ENCODE measurements at places on chromosomes 4 and X. TPM values are rescaled to one million over a fixed set of nuclear protein-coding genes. Genes with fewer than 3 reads are reported as not detected.

The SLC6A14 gene
- not detected for total RNA-seq

The GLRA3 gene
- not detected for total RNA-seq

DNA sequence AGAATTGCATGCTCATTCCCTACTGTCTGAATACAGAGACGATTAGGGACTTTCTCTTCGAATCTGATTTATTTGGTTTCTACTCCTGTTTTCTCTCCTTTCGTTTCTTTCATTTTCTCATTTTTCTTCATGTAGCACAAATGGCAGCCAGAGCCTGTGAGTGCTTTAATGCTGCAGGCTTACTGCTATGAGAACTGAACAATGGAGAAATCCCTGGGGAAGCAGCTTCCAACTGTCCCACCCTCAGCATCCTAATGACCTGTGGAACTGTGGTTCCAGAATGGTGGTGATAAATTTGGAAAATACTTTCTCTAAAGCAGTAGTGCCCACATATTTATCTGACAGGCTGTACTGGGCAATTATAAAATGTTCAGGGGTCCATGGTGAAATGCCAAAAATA lies 930.4 kb downstream of the DMD start:
- DNase-seq: no peak
- H3K4me1 ChIP-seq: no peaks in the 10 kb centered on the region
- no peaks in the 10 kb centered on the region for H3K27me3 ChIP-seq
- H3K27ac ChIP-seq: no peak overlapping the region
- no peaks in the 10 kb centered on the region for H3K36me3 ChIP-seq

- no peaks in the 10 kb centered on the region for H3K27me3 ChIP-seq
- no peaks in the 10 kb centered on the region for H3K4me1 ChIP-seq
- H3K36me3 ChIP-seq: no peaks in the 10 kb centered on the region
- DNase-seq: no peak
Measured at GRCh38 chr4:168928875-168929274, 81.2 kb downstream of the CBR4 start.

- no peak for DNase-seq
- H3K4me1 ChIP-seq: no peaks in the 10 kb centered on the region
- no peaks in the 10 kb centered on the region for H3K27me3 ChIP-seq
- H3K36me3 ChIP-seq: no peaks in the 10 kb centered on the region
Measured at GRCh38 chr4:140014284-140014683, 139.7 kb downstream of the MAML3 start.

DNA sequence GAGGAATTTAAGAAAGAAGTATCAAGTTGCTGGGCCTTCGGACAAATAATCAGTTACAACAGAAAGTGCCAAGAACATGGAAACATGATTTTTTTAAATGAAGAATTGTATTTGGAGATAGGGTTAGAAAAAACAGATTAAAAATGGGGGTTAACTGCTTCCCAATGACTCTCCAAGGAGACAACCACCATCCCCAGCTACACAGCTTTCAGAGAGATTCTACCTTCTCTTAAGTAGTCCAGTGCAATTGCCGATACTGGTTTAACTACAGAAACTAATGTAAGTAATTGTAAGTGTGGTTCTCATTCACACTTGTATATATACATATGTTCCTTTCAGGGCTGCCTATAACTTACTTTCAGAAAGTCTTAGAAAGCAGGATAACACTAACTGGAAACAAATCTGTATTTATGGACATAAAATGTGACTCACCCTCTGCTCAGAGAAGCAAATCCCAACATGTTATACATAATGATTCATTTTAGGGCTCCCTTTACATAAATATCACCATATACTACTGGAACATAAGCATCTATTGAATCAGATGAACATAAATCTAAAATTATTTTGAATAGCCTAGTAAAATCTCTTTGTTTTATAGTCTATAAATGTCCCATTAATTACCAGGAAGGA lies 248.9 kb upstream of the UGT8 start:
- no peaks in the 10 kb centered on the region for H3K4me1 ChIP-seq
- DNase-seq: no peak
- no peaks in the 10 kb centered on the region for H3K36me3 ChIP-seq
- H3K4me3 ChIP-seq: no peak overlapping the region
- H3K27me3 ChIP-seq: no peaks in the 10 kb centered on the region

DNA sequence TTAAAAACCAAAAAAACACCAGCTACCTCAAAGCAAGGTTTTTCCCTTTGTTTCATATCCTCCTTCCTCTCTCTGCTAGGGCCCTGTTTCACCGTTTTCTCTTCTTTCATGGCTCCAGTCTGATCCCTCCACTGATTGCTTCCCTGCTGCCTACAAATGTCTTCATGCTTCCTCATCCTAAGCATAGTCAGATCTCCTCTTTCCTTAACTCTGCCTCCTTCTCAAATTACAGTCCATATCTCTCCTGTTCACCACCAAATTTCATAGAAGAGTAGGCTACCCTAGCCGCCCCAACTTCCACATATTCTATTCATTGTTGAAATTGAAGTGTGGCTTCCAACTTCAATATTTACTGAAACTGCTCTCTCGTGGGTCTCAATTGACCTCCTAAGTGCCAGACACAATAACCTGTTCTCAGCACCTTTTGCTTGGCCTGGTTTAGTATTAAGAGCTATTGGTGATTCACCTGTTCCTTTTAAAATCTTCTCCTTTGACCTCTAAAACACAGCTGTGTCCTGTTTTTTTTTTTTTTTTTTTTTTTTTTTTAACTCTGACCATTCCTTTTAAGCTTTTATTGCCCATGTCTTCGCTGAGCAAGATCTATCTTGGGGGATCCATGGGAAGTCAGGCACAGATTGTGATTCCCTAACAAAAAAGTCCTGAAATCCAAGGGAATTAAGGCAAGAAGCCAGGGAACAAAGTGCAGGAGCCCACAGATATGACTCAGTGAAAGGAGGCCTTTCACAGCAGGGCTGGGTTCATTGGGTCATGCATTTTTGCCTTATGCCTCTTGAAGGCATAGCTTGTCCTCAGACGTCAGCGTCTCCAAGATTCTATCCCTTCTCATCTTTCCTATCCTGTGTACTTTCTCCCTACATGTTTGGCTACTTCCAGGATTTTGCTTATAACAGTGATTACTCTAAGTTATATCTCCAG lies 85.4 kb downstream of the RPS3A start:
- H3K36me3 ChIP-seq: no peaks in the 10 kb centered on the region
- no peaks in the 10 kb centered on the region for H3K27me3 ChIP-seq

The ZMAT1 gene
- total RNA-seq: 4.4 TPM

- H3K4me3 ChIP-seq: no peak overlapping the region
- no peak overlapping the region for H3K27ac ChIP-seq
- H3K4me1 ChIP-seq: no peaks in the 10 kb centered on the region
- H3K27me3 ChIP-seq: no peaks in the 10 kb centered on the region
- no peaks in the 10 kb centered on the region for H3K36me3 ChIP-seq
- DNase-seq: no peak
Measured at GRCh38 chr4:53059256-53059655, 197.1 kb downstream of the RASL11B start.

DNA sequence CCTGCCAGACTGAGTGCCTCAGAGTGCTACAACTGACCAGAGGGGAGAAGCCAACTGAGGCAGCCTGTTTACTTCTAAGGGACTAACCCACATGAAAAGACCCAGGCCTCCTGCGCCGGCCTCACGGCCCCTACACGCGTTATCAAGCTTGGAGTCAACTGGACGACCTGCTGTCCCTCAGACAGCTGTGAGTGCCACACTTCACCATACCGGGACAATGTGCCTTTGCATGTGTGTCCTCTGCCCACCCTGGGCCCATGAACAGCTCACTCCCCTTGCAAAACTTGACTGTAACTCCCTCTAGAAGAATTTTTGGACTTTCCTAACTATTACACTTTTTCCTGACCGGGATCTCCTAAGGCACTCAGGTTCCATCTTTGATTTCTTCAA lies 1.8 kb downstream of the NOP14 start:
- H3K27ac ChIP-seq: peak overlapping the region; percentile 28
- DNase-seq: no peak
- H3K36me3 ChIP-seq: peaks cover 18% of the 10 kb centered on the region
- H3K4me1 ChIP-seq: peaks cover 27% of the 10 kb centered on the region

GRCh38 chr4:166594326-166594946 lies 639.9 kb downstream of the SPOCK3 start:
- no peak overlapping the region for H3K4me3 ChIP-seq
- H3K27ac ChIP-seq: no peak overlapping the region
- no peaks in the 10 kb centered on the region for H3K27me3 ChIP-seq
- H3K36me3 ChIP-seq: no peaks in the 10 kb centered on the region
- H3K4me1 ChIP-seq: no peaks in the 10 kb centered on the region

The C4orf50 gene
- total RNA-seq: 0.37 TPM

DNA sequence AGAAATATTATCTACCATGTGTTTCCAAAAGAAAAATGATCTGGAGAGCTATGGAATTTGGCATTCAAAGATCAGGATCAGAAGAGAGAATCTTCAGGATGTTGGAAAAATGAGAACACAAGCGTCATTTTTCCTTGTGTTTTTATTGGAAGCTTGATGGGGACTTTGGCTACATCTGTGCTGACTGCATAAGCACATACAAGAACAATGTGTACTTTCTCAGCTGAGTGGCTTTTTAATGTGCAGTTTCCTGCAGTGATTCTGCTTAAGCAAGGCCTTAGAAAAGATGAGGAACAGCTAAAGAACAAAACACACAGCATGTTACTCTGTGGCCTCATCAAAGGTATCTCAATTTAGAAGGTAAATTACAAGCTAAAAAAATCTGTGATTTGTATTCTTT lies 1039.9 kb downstream of the GLUD2 start:
- no peak overlapping the region for H3K4me3 ChIP-seq
- H3K27me3 ChIP-seq: no peaks in the 10 kb centered on the region
- no peak overlapping the region for H3K27ac ChIP-seq

- H3K36me3 ChIP-seq: no peaks in the 10 kb centered on the region
- no peaks in the 10 kb centered on the region for H3K4me1 ChIP-seq
- no peak overlapping the region for H3K4me3 ChIP-seq
- no peak overlapping the region for H3K27ac ChIP-seq
- no peaks in the 10 kb centered on the region for H3K27me3 ChIP-seq
- DNase-seq: no peak
Measured at GRCh38 chr4:180717451-180718033, 1525.7 kb upstream of the TENM3 start.

DNA sequence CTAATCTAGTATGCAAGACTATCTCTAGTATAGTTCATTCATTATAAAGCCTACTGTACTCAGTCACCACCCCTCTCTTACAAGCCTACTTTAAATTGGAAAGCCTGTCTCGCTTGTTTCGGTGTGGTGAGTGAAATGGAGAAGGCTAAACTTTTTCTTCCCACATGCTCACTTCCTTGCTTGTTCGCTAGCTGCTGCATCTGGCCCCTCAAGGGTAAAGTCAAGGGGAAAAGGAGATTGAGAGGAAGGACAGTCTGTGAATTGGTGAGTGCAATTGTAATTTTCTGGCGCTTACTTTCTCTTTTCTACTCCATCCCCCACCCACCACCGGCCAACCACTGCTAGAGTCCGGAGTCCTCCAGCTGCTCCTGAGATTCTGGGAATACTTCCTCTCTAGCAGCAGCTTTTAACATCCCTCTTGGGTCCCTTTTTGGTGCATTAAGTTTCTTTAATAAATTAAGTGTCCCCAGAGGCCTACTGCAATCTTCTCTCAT lies 12.1 kb upstream of the ARAP2 start:
- peaks cover 40% of the 10 kb centered on the region for H3K4me1 ChIP-seq
- peak overlapping the region; percentile 49 for H3K4me3 ChIP-seq
- H3K27ac ChIP-seq: peak overlapping the region; percentile 25
- H3K36me3 ChIP-seq: no peaks in the 10 kb centered on the region
- DNase-seq: no peak

The BTK gene
- total RNA-seq: 0.60 TPM

The AKAP4 gene
- not detected for total RNA-seq

GRCh38 chr4:39608451-39608850 lies 30.2 kb downstream of the SMIM14 start:
- no peaks in the 10 kb centered on the region for H3K27me3 ChIP-seq
- H3K4me3 ChIP-seq: no peak overlapping the region
- no peaks in the 10 kb centered on the region for H3K36me3 ChIP-seq
- DNase-seq: no peak
- no peak overlapping the region for H3K27ac ChIP-seq

The TMEM192 gene
- total RNA-seq: 20.8 TPM

The ADRA2C gene
- not detected for total RNA-seq

DNA sequence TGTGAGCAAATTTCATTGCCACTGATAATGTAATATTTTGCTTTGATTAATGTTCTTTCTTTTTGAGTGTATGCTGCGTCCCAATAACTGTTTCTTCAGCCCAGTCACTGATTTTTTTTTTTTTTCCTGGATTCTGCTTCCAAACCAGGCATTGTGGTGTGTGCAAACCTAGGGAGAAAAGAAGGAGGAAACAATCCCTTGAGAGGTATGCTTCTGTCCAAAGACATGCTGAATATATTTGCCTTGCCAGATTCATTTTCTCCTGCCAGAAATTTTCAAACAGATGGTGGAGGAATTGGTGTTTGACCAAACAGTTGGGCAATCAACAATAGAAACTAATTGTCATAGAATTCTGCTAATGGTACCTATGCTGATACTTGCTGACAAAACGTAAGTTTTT lies 753.6 kb downstream of the RPA4 start:
- no peak for DNase-seq
- H3K4me1 ChIP-seq: no peaks in the 10 kb centered on the region
- H3K4me3 ChIP-seq: no peak overlapping the region

The NWD2 gene
- not detected for total RNA-seq

DNA sequence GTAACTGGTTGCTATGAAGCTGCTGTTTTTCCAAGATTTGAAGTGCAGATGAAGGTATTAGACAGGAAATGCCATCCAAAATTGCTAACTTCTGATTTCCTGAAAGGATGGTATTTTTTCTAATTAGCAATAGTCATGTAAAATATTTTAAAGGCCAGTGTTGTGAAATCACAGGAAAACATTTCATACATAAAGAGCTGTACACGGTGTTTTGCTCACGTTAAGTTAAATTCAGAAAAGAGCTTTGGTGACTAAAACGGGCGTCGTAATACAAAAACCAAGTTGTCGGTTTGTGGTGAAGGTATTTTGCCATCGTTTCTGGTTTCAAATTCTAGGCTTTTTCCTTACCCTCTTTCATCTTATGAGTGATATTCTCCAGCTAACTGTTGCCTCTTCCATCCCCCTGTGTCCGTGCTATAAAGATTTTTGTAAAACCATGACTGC lies 39.8 kb downstream of the AFF1 start:
- DNase-seq: no peak
- no peak overlapping the region for H3K4me3 ChIP-seq
- H3K4me1 ChIP-seq: no peaks in the 10 kb centered on the region
- H3K36me3 ChIP-seq: no peaks in the 10 kb centered on the region
- H3K27ac ChIP-seq: no peak overlapping the region
